Left forelimb (tissue), 1 donor: ENCODE measurements at places on chromosomes 5 and 9.

DNA sequence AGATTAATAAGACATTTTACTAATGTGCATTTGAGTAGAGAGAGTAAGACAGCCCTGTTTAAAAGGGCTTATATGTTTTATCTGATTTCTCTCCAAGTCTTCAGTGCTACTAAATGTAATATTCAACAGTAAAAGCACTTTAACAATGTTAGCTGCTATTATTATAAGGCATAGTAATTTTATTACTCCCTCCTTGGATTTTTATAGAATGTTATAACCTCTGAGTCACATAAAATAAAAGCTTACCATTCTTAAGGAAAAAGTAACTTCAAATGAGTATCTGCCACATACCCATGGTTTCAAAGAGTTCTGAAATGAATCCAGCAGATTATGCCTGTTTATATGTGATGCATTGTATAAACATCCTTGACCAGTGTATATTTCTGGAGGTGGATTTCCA is 19.0 kb downstream of the SPDL1 start:
- no peak for DNase-seq

- DNase-seq: no peak
Observed at GRCh38 chr9:23011669-23012068, 565.0 kb downstream of the DMRTA1 start.

GRCh38 chr9:27356446-27356845 is 59.5 kb upstream of the EQTN start:
- no peak for DNase-seq

GRCh38 chr5:75668445-75668844 is 48.8 kb downstream of the POC5 start:
- no peak for DNase-seq
